Inflammatory macrophage treated with lipopolysaccharide for 4 hours (primary cell): ENCODE measurements at places on chromosomes 1 and 21.

- peak; percentile 99 for DNase-seq
Measured at GRCh38 chr1:150162862-150163706, 13.4 kb downstream of the PLEKHO1 start.

GRCh38 chr1:7432102-7432899, 338.8 kb upstream of the VAMP3 start:
- DNase-seq, result no peak

- no peak for DNase-seq
Measured at GRCh38 chr1:112806090-112806642, 91.0 kb upstream of the PPM1J start.

DNA sequence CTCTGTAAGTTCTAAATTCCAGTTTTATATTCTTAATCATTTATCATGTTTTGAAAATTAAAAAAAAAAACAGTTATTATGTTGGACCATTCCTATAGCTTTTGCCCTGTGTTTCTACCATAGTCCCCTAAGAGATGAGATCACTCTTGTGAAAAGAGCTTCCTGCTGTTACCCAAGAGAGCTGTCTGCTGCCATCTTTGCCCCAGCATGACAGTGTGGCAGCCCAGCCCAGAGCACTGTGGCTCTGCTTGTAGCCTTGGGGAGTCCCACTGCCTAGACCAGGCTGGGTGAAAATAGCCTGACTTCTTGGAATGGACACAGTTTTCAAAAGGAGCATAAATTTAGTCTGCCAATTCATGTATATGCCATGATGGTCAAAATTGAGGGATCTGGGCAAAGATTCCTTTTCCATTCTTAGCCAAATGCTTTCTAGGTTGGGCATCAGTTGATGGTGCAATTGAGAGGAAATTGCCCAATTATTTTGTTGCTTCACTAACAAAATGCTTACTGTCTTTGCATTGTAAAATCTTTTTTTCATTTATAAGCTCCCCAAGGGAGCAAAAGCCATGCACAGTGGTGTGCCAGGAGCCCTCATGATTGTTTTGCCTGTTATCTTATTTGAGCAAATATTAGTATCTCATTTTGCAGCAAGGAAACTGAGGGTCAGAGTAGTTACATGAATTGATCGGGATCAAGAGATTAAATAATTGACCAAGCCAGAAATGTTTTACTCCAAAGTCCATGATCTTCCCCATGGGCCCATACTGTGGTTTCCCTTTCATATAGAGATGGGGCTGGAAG, 72.8 kb downstream of the ETS2 start:
- peak; percentile 76 for DNase-seq

DNA sequence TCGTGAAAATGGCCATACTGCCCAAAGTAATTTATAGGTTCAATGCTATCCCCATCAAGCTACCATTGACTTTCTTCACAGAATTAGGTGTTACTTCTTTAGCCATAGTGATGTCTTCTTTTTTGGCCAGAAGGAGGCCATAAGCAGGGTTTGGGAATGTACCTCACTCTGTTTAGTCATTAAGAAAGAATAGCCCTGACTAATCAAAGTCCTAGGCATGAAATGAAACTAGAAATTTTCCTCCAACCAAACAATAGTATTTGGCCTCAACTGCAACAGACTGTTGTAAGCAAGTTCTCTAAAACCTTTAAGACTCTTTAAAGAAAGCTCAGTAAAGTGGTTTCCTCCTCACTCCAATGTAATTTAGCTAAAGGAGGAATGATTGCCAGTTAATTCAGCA, 163.9 kb downstream of the AKT3 start:
- peak; percentile 73 for DNase-seq

DNA sequence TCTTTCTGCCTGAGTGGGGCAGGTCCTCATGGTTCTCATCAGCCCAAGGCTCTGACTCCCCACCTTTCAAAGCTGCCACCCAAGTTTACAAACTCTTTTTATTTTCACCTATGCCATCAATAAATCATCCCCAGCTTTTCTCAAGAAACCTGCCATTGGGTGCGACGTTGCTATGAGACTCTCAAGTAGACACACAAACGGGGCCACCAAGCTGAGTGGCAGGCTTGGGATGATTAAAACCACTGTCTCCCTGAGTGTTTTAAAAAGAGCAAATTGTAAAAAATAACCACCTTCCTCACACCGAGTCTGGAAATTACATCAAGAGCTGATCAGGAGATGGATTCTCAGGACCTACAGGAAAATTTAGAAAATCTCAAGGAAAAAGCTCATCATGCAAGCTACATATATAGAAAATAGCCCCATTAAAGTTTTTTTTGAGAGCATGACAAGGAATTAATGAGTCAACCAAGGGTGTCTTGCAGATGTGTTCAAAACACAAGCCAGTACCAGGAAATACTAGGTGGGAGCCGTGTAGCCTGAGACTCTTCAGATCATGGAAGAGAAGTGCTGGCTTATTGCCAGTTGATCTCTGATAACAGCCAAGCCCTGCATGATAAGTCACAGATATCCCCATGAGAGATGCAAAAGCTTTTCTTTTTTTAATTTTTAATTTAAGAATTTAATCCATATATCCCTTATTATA, 158.4 kb upstream of the BACE2 start:
- no peak for DNase-seq

- DNase-seq, result no peak
Measured at GRCh38 chr21:15831497-15831896, 101.7 kb downstream of the USP25 start.
